Hippocampal formation (tissue), 2 donors: ENCODE measurements at places on chromosomes 6 and 20.

- no peak for DNase-seq
Measured at GRCh38 chr20:61779176-61779965, 286.3 kb downstream of the TAF4 start.

DNA sequence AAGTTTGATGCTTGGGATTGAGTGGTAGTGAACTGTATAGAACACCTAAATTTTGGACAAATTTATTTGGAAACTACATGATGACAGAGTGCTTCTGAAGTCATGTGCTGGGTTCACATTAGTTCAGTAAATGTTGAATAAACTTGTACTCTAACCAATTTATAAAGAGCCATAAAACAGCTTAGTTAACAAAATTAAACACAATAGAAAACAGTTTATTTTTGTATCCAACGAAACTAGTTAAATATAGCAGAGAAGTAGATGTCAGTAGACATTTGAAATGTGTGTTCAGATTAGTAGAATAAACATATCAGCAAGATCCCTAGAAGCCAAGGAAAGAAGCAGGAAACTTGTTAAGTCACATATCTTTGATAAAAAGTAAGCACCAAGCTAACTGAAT lies 32.1 kb downstream of the SCAF8 start:
- DNase-seq, result no peak

GRCh38 chr6:28673787-28674671 lies 148.3 kb downstream of the GPX5 start:
- peak; percentile 40 for DNase-seq

GRCh38 chr6:158988477-158988876 lies 11.5 kb downstream of the RSPH3 start:
- DNase-seq, result no peak

GRCh38 chr6:22221630-22222029 lies 75.2 kb downstream of the PRL start:
- DNase-seq, result no peak

GRCh38 chr6:55175078-55176049 lies 1.0 kb downstream of the HCRTR2 start:
- DNase-seq, result no peak

DNA sequence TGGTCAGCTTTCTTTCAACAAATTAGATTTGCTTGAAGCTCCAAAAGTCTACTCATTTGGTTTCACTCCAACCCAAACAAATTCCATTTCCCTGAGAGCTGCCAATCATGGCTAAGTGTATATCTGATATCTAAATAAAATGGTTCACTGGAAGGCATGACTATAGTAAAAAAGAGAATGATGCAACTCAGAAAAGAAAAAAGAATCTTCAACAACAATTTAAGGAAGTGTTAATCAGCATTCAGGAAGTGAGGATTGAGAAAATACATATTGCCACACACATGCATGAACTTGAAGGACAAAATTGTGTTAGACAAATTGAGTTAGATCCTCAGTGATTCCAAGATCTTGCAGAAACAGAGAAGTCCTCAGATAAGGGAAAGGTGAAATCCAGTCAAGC lies 972.9 kb upstream of the FLRT3 start:
- no peak for DNase-seq

DNA sequence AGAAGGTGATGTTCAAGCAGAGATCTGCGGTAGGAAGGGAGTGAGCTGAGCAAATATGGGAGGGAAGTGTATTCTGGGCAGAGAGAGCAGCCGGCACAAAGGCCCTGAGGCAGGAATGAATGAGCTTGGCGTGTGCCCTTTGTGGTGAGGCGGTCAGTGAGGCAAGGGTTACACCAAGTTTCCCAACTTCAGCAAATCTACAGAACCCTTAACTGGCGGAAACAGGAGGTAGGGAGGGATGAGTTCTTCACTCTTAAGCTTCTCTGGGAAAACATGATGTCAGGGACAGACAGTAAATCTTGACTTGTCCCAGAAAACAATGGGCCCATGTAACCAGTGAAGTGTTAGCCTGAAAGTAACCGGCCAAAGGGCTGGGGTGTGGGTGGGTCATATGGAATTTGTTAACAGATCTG lies 97.1 kb upstream of the PTPN1 start:
- no peak for DNase-seq

- no peak for DNase-seq
Measured at GRCh38 chr6:128256095-128256494, 264.3 kb downstream of the PTPRK start.
